Fibroblast of skin of scalp (primary cell): ENCODE measurements at places on chromosomes 7 and 10.

GRCh38 chr7:84232646-84233045, 38.1 kb upstream of the SEMA3A start:
- DNase-seq: peak; percentile 54

DNA sequence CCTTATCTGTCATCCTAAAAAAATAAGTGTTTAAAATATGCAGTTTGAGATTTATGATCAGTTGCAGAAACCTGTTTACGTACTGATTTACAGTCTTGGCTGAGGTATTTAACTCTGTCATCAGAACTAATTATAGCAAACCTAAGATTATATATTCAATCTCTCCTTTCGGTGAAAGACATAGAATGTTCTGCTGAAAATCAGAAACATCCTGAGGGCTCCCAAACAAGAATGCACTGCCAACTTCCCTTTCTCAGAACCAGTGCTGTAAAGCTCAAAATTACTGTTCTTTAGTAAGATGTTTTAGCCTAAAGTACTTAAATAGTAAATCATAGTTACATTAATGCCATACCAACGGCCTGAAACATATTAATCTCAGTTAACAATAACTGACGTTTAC, 34.3 kb downstream of the FAM204A start:
- no peak for DNase-seq

DNA sequence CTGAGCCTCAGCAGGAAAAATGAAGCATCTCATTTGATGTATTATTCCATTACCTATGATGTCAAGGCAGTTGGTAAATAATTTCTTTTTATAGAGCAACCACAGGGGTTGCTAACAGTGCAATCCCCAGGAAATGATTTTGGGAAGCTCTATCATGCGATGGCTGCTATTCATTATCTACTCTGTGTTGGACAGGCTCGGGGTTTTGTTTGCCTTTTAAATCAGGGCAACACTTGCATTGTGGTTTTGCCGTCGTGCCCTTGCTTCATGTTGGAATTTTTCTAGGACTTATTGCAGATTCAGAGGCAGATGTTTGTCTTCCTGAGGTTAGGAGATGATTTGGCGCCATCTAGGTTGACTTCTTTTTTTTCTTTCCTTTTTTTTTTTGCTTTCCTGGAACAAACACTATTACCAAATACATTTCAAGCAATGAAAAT, 128.4 kb downstream of the BICC1 start:
- peak; percentile 97 for DNase-seq

DNA sequence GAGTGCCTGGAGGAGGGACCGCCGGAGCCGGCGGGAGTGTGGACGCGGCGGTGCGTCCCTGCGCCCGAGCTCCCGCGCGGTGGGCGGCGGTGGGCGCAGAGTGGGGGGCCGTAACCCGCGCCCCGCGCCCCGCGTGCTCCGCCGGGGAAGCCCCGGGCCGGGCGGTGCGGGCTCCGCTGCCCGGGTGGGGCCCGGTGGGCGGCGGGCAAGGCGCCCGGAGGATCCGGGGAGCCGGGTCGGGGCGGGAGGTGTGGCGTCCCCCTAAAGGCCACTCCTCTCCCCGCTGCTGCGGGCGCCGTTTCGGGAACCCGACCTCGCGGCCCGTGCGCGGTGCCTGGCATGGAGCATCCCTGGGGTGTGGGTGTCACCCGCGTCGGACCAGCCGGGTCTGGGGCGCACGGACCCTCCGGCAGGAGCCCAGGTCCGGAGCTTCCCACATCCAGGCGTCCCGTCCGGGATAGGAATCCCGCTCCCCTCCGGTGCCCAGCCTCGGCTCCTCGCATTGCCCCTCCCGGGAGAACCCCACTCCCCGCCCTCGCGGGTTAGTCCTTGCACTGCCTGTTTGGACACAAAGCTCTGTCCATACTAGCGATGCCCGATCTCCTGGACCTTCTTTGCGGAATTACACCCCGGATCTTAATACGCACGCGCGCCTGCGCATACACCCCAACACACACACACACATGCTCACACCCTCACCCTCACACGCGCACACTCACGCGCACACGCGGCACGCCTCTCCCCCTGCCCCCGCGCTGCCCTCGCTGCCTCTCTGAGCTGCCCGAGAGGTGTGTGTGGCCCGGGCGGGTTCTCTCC, 723 bp downstream of the MTURN start:
- DNase-seq: peak; percentile 58

DNA sequence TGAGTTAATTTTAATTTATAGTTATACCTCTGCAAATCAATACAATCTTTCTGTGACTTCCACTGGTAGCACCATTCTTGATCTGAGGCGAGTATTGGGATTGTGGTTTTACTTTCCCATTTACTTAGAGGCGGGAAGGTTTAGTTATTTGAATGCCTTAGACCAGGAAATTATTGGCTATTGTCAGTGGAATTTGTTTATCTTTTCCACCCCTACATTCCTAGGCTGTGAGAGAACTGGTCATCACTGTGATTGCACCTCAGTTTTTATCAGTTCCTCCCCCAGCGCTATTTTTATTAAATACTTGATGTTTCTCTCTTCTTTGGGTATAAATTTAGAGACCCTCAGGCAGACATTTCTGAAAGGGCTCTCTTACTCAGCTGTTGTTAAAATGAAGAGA, 29.9 kb downstream of the CDK14 start:
- peak; percentile 55 for DNase-seq

GRCh38 chr7:107353701-107354100, 116.2 kb upstream of the GPR22 start:
- peak; percentile 60 for DNase-seq

GRCh38 chr10:17064435-17064834, 65.2 kb downstream of the CUBN start:
- DNase-seq: no peak

- peak; percentile 97 for DNase-seq
Observed at GRCh38 chr10:122263971-122264370, 7.1 kb upstream of the BTBD16 start.

GRCh38 chr7:11427686-11428273, 404.2 kb downstream of the THSD7A start:
- peak; percentile 61 for DNase-seq

- no peak for DNase-seq
Observed at GRCh38 chr10:112349521-112350085, 24.3 kb upstream of the ACSL5 start.

GRCh38 chr7:152674860-152675758, 832 bp downstream of the XRCC2 start:
- peak; percentile 12 for DNase-seq

GRCh38 chr7:64904008-64904407, 935 bp downstream of the ZNF273 start:
- DNase-seq: no peak

DNA sequence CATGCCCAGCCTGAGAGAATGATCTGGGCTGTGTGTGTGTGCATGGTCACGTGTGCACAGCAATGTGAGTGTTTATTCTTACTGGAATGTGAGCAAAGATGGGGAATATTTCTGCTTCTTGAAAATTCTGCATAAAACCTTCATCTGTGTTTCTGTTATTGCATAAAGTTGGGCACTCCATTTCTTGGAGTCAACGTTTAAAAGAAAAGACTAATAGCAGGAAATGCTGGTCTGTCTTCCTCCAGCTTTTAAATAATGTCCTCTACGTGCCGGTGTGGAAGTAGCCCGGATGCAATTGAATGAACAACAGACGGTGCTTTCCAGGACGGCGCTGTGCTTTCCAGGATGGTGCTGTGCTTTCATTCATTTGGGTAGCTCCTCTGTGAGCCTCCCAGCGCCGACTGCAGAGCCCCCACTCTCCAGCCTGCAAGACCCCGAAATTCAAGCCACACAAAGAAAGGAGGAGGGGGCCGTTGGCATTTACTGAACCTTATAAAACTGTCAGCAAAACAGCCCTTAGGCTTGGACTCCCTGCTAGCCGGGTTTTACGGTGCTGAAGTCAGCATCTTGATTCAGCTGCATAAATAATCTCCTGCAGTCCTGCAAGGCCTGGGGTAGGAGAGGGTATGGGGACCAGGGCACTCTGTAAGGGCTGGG, 158.2 kb upstream of the PRKCQ start:
- peak; percentile 38 for DNase-seq

GRCh38 chr10:100909501-100910263, 3.1 kb upstream of the SLF2 start:
- no peak for DNase-seq

- DNase-seq: no peak
Observed at GRCh38 chr7:95440394-95441038, 5.7 kb upstream of the PON2 start.

- DNase-seq: no peak
Observed at GRCh38 chr7:27192546-27193334, 7.2 kb downstream of the HOXA13 start.

GRCh38 chr7:150373049-150373801, 4.6 kb downstream of the REPIN1 start:
- no peak for DNase-seq

GRCh38 chr7:46291601-46292150, 370.6 kb upstream of the IGFBP3 start:
- peak; percentile 90 for DNase-seq

DNA sequence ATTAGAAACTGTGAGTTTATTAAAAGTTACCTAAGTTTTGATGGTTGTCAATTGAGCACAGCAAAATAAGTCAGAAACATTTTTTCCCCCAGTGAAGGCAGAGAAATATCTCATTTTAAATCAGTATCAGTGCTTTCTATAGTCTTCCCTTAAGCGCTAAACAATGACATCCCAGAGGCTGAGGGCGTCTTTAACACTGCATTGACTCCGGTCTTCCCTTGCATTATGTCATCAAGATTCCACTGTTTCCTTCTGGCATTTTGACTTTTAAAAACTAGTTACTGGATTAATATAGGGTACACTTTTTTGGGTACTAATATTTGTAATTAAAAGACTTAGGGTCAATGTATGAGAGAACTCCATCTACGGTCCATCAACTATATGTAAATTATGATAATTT, 3.9 kb downstream of the GLUD1 start:
- no peak for DNase-seq

GRCh38 chr7:26105236-26105635, 46.8 kb upstream of the NFE2L3 start:
- no peak for DNase-seq

DNA sequence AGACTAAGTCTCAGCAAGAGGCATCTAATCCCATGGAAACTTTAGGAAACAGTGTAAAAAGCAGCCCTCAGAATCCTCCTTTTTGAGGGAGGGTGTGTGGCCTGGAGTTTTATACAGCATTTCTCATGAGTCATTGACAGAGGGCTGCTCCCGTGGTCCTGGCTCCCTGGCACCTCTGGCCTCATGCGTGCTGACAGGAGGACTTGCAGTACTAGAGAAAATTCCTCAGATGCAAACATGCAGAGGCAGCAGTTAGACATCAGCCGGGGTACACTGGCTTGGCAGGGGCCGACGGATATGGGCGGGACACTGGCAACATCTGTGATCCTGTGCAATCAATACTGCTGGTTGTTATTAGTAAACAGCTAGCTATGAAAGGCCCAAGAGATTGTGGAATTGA, 925.1 kb upstream of the CELF2 start:
- peak; percentile 74 for DNase-seq

DNA sequence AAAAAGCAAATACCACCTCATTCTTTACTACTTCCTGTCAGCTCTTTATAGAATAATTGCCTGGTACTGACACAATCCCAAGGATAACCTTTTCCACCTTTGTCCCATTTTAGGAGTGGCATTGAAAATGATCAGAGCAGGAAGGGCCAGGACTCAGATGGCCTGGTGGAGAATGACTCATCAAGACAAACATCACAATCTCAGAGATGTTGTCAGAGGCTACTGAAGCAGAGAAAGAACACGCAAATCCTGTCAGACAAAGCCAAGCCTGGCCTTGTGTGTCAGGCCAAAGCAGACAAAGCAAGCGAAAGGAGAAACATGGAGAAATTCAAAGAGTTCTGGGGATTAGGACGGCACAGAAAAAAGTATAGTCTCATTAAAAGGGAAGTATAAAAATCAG, 40.9 kb downstream of the NSUN6 start:
- peak; percentile 54 for DNase-seq

- DNase-seq: no peak
Observed at GRCh38 chr7:33191340-33191739, 62.0 kb downstream of the BBS9 start.
